GM06990 (cell line): ENCODE measurements at places on chromosomes 11 and 22.

- no peak for DNase-seq
These were observed at the start of gene UCP3 for GRCh38 chr11:74008373-74009229. TSS of gene UCP3 (minus strand) at chr11:74009085. CDS start at chr11:74007042, 2,043 bp downstream.

GRCh38 chr22:36728505-36728904 is 25.0 kb upstream of the CACNG2 start:
- no peak for DNase-seq

DNA sequence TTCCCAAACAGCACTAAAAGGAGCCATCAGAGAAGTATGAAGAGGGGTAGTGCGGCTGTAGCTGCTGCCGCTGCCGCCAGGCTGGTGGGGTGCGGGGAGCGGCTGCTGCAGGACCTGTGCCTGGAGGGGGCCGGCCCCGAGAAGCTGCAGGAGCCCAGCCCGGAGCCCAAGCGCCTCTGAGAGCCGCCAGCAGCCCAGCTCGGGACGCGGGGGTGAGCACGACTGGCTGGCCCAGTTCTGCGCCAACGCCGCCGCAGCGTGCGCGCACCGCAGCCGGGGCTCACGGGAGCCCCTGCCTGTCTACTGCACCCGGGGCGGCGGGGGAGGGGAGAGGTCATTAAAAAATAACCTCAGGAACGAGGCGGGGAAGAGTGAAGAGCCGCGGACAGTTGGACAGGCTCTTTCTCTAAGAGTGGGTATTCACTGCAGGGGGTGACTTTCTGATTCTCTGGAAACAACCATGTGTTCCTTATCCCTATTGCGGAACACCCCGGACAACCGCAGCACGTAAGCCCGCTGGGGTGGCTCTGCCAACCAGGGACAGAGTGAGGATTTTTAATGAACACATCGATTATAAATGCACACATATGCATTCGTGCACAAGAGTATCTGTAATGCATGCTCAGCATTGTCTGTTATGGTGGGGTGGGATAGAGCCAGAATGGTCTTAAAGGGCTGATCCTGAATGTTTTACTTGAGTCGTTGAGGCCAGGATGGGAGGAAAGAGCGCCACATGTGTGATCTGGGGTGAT is 453 bp downstream of the GAS2 start:
- DNase-seq = peak; percentile 7

DNA sequence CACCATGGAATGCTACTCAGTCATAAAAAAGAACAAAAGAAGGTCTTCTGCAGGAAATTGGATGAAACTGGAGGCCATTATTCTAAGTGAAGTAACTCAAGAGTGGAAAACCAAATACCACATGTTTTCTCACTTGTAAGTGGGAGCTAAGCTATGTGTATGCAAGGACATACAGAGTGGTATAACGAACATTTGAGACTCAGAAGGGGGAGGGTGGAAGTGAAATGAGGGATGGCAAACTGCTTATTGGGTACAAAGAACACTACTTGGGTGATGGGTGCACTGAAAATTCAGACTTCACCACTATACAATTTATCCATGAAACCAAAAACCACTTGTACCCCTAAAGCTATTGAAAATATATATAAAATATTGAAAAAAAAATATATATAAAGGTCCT is 13.4 kb upstream of the CAT start:
- no peak for DNase-seq

- no peak for DNase-seq
These were observed 43.1 kb upstream of the GCAT start for GRCh38 chr22:37764622-37765021.

GRCh38 chr11:132595711-132596134 is 936.6 kb downstream of the OPCML start:
- DNase-seq = no peak

GRCh38 chr11:11400635-11401232 is 47.7 kb upstream of the CSNK2A3 start:
- DNase-seq = no peak

DNA sequence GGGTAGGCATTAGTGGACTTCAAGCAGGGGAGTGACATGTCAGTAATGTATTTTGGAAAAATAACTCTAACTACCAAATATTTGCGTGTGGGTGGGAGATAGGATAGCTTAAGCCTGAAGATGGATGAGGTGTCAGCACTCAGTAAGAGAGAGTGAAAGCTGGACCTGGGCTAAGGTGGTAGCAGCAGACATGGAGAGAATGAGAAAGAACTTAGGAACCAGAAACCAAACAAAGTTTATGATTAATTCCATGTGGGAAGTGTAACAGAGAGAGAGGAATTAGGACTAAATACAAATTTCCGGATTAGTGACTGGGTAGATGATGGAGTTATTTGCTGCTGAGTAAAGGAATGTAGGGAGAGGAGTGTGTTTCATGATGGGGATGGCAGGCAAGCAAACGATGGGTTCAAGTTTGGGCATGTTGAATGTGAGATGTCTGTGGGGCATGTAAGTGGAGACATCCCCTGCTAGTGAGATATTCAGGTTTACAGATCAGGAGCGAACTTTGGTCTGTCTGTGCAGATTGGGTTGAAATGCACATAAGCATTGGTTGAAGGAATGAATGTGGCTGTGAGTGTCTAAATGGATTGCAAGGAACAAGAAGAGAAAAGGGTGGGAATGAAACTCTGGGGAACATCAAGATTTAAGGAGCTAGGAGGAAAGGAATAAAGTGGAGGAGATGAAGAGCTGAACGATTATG is 185.6 kb upstream of the MTMR2 start:
- DNase-seq = no peak

- DNase-seq = no peak
These were observed 29.1 kb downstream of the CTTN start for GRCh38 chr11:70427436-70427835.

DNA sequence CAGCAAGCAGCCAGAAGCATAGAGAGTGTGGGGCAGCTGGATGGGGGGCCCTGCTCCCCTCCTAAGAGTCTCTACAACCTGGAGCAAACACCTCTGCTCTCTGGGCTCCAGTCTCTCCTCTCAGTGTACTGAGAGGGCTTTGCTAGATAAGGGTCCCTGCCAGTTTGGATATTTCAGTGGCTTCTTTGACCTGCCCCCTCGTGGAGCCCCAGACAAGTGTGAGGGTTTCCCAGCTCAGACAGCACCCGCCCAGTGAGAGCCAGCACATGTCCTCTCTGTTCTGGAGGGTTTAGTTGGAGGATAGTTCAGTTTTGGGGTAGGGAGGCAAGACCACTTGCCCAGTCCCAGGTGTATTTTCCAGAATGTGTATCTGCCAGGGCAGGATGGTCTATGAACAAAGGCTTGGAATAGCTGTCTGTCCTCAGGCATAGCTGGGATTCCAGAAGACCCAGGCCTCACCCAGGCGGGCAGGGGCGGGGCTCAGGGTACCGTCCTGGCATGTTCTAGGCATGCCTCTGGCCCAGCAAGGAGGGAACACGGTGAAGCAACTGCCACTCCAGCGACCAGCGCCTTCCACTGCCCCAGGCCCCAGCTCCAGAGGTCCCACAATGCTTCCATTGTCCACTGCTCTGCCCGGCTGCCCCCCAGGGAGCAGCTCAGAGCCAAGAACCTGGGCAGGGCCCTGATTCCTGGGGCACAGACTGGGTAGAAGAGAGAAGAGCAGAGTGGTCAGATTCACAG is 7.5 kb upstream of the MICALL1 start:
- DNase-seq = no peak

- DNase-seq = no peak
These were observed 868.0 kb downstream of the NTM start for GRCh38 chr11:132238331-132238866.

DNA sequence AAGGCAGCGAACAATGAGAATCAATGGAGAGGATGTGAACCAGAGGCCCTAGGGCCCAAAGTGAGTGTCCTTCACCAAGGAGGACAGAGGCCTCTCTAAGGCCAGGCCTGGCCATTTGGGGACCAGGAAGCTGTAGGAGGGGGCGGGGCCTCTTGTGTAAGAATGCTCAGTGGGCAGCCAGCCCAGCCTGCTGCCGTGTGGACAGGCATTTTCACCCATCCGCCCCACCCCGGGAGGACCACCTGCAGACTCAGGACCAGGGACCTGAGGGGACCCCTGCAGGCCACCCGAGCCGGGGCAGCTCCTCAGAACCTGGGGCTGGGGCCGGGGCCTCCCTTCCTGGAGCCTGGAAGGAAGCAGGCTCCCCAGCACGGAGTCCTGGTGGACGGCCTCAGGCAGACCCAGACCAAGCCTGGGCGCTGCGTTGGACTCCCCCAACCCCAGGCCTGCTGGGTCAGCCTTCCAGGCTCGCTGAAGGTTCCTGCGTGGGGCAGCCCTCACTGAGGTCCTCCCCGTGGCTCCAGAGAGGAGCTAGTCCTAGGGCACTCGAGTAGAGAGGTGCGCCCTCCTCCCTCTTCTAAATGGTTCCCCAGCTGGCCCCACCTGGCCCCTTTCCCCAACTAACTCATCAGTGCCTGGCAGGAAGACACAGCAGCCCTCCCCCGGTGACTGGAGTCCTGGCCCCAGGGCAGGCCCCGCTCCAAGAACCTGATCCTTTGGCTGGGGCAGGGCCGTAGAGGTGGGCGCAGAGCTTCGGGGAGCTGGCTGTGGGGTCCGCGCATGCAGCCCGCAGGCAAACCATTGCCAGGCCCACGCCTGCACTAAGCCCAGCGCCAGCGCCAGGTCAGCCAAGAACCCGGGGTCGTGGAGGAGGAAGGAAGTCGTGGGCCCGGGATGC is 1.5 kb upstream of the TRABD start:
- DNase-seq = peak; percentile 27

DNA sequence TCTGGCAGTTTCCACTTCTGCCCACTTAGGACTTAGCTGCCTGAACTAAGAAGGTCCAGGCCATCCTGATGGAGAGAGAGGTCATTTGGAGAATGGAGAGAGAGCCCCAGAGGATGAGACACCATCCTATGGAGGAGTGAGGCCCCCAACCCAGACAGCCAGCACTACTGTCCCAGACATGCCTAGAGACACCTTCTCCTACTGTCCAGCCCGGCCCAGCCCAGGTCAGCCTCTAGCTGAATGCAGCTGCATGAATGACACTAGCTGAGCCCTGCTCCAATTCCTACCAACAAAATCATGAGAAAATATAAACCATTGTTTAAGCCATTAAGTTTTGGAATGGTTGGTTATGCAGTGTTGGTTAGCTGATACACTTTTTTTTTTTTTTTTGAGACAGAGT is 47.4 kb downstream of the APOL3 start:
- no peak for DNase-seq

DNA sequence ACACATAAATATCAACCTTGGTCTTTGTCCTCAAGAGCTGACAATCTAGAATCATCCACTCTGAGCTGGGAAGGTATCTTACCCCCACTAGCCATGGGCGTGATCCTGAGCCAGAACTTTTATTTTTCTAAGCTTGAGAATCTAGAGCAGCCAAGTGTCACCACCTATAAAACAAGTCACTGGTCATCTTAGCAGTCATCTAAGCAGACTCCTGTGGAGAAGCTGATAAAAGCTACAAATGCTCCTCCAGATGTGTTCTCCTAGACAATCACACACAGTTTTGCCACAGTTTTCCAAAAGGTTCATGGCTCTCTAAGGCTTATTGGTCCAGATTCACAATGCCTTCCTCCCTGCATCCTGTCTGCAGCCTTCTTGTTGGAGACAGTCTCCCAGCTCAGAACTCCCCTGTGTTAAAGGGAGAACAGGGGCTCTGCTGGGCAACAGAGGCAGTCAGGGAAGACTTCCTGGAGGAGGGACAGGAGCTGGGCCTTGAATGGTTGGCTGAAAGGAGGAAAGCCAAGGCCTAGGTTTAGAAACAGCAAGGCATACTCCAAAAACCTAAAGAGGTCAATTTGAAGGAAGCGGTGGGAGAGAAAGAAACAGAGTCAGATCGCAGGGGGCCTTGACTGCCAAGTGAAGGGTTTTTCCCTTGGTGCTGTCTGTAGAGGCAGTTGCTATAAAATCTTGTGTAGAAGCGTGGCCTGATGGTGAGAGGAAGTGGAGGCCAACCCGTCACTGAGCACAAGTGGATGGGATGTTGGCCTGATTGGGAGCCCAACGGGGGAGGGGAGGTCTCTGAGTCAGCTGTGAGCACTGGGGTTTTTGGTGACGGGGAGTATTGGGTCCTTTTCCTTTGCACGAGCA is 42.0 kb downstream of the ALX4 start:
- DNase-seq = no peak

DNA sequence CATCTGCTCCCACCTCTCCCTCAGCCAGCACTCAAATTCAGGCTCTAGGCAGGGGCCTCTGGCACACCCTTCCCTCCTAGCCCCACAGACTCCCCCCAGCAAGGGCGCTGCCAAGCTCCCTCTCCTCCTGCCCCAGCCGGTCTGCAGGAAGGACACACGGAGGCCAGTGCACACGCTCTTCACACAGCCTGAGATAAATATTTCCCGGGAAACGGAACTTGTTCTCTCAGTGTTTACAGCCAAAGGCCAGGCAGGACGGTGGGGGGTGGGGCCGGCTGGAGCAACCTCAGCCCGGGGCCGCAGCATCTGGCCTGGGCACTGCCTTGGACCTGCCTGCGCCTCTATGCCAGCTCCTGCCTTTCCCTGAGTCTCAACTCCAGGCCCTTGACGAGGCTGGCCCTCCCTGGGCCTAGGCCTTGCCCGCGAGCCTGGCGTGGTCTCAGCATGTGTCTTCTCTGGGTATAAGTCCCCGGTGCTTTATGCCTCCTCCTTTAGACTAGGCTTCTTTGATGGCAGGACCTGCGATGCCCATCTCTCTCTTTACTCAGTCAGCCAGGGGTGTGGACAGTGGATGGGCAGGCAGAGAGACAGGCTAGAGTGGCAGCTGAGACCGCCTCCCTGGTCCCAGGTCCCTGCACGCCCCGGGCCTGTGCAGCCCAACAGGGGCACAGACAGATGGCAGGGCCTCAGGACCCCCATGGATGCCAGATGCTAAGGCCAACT is 48.4 kb downstream of the PDE2A start:
- DNase-seq = no peak

DNA sequence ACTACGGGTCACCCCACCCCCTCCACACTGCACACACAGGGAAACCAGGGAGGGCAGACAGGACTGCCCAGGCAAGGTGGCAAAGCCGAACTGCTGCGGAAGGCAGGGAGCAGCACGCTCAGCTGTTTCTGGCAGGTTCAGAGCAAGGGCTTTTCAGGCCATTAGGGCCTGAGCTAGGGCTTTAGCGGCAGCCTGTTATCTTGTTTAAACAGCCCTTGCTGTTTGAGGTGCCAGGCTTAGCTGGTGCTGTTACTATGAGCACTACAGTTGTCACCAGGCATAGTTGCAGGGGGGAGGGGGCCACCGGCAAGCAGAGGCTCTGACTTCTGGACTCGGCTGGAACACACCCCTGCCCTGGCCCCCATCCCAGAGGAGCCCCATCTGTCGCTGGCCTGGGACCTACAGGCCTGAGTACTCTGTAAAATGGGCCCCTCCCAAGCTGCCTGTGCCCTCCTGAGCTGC is 34.9 kb downstream of the RSPH14 start:
- DNase-seq = no peak
